ENCODE measurements at places on chromosomes 5 and 9.
A peak's percentile ranks its signal among the peaks of the same experiment; 100 is the strongest.

DNA sequence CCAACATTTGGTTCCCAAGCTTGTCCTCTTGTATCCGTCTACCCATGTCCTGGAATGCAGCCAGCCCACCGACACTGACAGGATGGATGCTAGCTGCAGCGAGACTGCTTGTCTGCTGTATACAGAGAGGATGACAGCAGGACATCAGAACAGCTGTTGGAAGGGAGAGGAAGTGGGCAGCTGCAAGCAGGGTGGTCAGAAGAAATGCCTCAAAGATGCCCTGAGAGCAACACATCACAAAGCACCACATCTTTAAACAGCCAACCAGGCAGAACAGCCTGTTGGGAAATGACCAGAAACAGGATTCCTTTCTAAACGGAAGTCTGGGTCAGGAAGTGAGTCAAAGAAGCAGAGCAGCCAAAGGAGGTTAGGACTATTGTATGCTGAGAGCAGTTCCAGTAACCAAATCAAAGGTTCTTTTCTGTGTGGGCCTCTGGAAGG, 219.1 kb downstream of the NDUFS4 start:
- no peak for DNase-seq

GRCh38 chr5:101637599-101637998, 658.5 kb downstream of the SLCO4C1 start:
- DNase-seq = no peak

DNA sequence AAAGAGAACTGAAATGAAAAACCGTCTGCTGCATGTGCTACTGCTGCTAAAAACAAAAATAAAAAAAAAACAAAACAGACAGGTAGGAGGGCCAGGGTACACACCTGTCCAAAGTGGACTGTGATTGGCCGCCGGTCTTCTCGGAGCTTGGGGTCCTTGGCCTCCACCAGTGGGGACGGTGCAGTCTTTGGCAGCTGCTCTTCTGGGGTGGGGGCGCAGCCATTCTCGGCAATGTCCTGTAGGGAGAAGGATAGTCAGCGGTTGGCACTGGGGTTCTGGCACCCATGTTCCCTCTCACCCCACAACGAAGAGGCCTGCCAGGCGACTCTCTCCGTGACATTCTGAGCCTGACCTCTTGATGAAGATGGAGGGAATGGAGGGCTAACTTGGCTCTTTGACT, 84.3 kb downstream of the CRB2 start:
- no peak for DNase-seq

GRCh38 chr9:111937781-111938426, 41.3 kb downstream of the UGCG start:
- DNase-seq = no peak

- DNase-seq = no peak
Observed at GRCh38 chr5:141503681-141504080, 14.8 kb downstream of the PCDHGC5 start.

DNA sequence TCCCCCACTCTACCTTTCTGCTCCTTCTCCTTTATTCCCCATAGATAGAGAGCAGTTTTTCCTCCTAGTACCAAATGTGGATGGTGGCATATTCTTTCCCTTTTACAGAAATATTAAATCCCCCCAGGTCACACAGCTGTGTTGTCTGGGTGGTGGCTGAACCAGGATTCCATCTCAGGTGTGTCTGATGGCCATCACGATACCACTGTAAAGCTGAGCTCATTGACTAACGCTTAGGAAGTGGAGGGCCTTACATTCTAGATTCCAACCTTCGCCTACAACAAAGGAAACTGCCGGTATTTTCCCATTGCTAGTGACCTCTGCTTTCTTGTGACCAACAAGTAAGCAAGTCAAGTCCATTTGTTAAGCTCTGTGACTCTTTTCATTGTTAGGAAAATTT, 131.9 kb upstream of the KLF4 start:
- DNase-seq = no peak

DNA sequence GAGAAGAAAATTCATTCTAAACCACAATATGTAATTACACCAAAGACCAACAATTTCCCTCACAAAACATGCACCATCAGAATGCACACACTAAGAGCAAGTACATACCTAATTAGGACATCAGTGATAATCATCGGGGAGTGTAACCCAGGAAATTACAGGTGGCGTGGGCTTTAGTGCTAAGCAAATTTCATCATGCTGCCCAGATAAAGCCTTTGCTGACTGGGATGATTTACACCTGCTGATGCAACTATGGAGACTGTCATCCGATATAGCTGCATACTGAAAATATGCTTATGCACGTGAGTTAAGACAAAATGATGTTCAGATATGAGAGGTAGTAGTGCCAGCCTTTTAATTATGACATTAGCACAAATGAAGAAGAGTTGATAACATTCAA, 123.2 kb downstream of the DCP2 start:
- DNase-seq = no peak

- DNase-seq = no peak
Observed at GRCh38 chr9:93231716-93232115, 47.8 kb downstream of the WNK2 start.

- DNase-seq = no peak
Observed at GRCh38 chr5:44900273-44900954, 91.7 kb downstream of the MRPS30 start.

- no peak for DNase-seq
Observed at GRCh38 chr9:92516521-92516920, 19.3 kb downstream of the ECM2 start.

GRCh38 chr5:145450286-145450885, 384.8 kb downstream of the PRELID2 start:
- no peak for DNase-seq

GRCh38 chr5:59420596-59420995, 472.9 kb downstream of the PDE4D start:
- DNase-seq = no peak

GRCh38 chr5:143340891-143341685, 62.4 kb downstream of the NR3C1 start:
- no peak for DNase-seq

DNA sequence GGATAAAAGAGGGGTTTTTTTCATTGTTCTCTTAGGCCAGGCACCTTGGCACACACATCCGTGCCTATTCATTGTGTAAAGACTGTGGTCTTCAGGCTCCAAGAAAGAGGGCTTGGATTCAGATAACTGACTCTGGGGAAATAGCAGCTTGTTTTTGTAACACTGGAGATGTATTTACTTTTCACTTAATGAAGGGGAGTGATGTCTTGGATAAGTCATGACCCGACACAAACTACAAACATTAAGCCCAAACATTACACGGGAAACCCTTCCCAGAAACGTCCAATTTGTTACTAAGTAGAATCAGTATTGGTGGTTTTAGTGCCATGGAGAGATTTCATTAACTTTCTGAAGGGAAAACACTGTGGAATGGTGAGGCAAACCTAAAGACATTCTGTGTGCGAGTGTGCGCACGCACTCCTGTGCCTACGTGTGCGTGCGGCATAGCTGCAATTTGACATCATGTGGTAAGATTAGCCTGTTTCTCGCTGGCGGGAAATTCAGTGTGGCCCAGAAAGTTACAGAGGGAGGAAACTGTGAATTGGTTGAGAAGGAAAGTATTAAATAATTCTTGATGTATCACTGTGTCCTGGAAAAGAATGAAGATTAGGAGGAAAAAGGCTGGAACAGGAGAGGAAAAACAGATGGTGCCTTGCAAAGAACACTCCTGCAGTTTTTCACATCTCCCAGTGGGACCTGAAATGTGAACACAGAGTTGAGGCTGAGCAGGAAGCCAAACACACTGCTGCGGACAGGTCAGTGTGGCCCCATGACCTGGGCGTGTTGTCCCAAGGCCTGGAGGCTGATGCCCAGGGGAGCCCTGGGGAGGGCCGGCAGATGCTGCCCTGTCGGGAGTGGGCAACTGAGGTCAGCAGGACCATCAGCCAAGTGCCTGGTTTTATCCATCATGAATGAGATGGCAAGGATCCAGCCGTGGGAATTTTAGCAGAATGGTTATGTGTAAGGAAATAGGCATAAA, 108.5 kb downstream of the GAS1 start:
- DNase-seq = no peak

- DNase-seq = no peak
Observed at GRCh38 chr9:137300567-137301080, 1.4 kb downstream of the NRARP start.

- DNase-seq = no peak
Observed at GRCh38 chr5:165739079-165739741, 2233.8 kb downstream of the MAT2B start.

DNA sequence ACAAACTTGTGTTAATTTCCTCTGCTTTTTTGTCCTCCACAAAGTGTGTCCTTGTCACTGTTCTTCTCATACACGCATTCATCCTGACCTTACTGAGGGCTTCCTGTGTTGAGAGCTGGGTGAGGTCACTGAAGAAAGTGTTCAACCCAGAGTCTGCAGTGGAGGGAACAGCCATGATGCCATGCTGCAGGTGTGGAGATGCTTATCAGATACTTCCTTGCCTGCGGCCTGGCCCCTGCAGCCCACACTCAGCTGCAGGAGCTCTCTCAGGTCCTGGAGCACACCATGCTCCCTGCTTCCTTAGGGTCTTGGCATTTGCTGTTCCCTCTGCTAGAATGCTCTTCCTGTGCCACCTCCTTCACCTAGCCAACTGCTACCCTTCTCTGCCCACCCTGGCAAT, 108.1 kb upstream of the SPRY4 start:
- DNase-seq = peak; percentile 39
